Liver (tissue), 10 donors: ENCODE measurements at places on chromosomes 16 and 17.

DNA sequence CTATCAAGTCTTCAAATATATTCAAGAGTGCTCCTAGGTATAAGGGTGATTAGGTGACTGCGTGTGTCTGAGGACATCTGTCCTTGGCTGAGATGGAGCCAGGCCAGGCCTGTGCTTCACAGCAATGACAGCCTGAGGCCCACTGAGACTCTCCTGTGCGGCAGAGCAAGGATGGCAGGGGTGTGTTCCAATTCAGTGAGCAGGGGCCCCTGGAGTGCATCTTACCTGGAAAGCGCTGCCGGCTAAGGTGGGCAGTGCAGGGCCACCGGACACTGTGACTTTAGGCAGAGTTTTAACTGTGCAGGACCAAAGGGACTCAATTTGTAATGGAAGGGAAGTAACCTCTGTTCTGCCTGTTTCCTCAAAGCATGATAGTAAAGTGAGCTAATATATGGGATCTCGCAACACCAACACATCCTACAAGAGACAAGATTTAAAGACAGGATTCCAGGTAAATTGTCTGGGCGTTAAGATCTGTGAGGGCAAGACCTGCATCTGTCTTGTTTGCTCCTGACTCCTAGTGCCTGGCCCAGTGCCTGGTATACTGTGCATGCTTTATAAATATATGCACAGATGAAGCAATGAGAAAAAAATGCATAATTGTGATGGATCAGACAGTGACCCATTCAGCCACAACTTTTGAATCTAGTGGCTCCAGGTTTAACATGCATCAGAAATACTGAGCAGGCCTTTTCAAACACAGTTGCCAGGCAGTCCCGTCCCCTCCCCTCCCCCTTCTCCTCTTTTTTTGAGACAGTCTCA lies 86.7 kb downstream of the MRC2 start:
- no peak for DNase-seq

DNA sequence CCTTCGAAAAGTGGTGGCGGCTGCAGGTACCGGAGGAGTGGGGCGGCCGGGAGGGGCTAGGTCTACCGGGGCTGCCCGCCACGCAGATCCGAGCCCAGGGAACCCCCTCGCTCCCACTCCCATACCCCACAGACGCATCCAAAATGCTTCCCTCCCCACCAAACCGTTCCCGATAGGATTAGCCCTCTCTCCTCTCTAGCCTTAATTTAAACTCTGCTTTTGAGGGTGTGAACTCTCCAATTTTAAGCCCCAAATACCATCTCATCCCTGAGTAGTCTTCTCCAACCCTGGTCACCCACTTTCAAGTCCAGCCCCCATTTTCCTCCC lies 260 bp upstream of the CXCL16 start:
- no peak for DNase-seq

DNA sequence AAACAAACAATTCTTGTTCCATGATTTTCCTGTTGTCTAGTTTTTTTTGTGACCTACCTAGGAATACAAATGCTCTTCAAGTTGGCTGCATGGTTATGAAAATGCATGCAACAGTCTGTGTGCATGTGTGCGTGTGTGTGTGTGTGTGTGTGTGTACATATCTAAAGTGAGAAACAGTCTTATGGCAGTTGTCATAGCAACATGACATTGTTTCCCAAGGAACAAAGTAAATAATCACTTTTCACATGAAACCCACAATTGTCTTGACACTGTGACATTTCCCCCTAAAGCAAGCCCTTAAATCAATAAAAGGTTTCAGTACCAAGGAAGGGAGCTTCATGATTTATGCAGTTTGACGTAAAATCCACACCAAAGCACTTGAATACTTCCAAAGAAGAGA lies 758.4 kb downstream of the CDH8 start:
- no peak for DNase-seq

DNA sequence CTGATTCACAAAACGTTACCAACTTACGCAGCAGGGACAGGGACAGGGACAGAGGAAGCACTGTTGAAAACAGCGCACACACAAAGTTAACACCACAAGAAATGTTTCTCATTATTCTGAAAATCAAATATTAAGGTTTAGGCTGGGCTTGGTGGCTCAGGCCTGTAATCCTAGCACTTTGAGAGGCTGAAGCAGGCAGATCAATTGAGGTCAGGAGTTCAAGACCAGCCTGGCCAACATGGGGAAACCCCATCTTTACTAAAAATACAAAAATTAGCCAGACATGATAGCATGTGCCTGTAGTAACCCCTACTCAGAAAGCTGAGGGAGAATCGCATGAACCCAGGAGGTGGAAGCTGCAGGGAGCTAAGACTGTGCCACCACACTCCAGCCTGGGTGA lies 4.2 kb downstream of the CYTH1 start:
- no peak for DNase-seq

DNA sequence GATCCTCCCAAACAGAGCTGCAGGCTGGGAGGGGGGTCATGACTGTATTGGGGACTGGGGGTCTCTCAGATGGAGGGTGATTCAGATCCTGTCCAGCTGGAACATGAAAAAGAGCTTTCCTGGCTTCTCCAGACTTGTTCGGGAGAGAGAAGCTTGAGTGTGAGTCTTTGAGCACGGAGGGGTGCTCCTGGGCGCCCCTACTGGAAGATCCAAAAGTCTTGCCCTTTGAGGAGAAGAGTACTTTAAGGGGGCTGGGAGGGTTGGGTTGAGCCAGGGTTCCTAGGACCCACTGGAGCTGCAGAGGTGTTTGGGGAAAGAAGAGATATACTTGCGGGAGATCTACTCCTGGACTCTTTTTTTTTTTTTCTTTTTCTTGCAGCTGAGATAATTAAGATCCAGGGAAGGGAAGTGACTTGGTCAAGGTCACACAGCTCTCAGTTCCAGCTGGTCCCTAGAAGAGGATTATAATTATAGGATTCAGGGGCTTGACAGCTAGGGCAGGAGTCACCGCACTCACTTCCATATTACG lies 8.4 kb downstream of the RARA start:
- DNase-seq = peak; percentile 64
